ENCODE measurements at places on chromosomes 4 and X.

DNA sequence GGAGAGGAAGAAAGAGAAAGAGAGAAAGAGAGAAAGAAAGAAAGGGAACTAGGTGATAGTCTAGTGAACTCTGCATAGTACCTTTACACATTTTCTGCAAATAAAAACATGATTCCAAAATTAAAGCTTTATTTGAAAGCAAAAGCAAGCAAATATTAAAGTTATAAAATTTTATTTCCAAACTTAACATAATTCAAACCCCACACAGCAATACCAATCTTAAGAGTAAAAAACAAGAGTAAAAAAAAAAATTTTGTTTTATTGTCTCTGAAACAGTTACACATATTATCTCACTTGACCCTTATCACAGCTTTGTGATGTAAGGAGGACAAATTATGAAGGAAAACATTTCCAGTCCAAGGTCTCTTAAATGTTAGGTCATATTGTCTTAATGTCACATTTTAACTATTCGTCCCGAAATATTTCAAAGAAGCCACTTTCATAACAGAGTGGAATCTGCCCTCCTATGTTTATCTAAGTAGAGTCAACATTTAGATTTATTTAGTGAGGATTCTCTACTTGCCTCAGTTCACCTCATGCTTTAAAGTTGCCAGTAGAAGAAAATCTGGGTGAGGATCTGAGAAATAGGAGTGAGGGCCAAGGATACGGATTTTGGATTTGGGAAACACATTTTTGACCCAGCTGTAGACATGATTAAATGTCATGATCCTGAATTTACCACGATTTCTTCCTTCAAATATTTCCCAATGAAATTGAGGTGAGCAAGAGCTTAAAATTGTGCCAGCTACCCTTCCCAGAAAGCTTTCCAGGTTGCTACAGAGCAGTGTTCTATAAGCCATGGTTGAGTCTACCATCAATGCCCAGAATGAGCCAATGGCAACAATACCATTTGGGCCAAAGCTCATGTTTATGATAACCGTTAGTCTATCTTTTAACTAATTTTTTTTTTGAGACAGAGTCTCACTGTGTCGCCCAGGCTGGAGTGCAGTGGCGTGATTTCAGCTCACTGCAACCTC lies 7.5 kb upstream of the FGA start:
- no peak for DNase-seq

DNA sequence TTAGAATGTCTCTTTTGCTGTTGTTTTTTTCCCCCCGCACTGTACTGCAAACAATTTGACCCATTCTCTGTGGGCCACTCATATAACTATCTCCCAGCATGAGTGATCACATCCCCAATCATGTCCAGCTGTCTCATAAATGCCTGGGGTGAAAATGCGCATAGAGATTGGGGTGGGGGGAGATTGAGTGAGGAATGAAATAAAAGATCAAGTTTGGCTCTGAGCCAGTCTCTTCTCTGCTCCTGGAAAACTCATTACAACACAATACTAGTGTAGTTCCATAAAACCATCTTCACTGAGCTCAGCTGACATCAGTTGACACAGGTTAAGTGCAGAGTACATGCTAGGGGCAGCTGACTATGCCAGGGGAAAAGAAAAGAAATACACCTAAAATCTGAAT lies 96.9 kb downstream of the EGF start:
- no peak for DNase-seq

DNA sequence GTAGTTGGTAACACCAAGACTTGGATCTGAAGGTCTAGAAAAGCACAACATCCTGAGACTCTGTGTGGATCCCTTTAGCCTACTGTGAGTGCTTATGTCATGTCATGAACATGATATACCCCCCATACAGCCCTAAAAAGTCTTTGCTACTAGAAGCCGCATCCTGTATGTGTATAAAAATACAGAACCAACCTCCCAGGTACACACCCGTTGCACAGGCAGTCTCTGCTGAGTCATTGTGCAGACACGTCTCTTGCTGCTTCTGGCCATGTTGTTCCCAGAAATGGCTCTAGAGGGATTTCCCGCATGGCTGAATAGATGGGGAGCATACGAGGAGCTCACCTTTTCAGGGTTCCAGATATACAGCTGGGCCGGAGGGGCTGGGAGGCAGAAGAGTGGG lies 93.3 kb downstream of the MAMLD1 start:
- no peak for DNase-seq

GRCh38 chr4:128376958-128377357 lies 89.3 kb upstream of the PGRMC2 start:
- DNase-seq = no peak

- DNase-seq = no peak
Observed at GRCh38 chr4:2852481-2852921, 8.9 kb downstream of the ADD1 start.

DNA sequence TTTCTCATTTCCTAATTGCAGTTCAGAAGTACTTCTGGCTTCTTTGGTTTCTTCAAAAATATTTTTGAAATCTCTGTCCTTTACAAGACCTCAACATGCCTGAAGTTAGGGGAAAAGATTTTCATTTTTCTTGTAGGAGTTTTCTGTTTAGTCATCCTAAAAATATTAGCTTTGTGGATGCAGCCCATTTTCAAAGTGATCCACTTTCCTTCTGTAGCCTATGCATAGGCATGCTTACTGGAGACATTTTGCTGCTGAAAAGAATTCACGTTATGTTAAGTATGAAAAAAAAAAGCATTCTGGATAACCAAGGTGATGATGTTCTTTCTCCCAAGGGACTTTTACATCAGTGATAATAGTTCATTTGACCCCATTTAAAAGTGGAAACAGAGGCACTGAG lies 245.6 kb downstream of the THOC2 start:
- peak; percentile 18 for DNase-seq

- no peak for DNase-seq
Observed at GRCh38 chr4:151952137-151952536, 191.3 kb upstream of the GATB start.

DNA sequence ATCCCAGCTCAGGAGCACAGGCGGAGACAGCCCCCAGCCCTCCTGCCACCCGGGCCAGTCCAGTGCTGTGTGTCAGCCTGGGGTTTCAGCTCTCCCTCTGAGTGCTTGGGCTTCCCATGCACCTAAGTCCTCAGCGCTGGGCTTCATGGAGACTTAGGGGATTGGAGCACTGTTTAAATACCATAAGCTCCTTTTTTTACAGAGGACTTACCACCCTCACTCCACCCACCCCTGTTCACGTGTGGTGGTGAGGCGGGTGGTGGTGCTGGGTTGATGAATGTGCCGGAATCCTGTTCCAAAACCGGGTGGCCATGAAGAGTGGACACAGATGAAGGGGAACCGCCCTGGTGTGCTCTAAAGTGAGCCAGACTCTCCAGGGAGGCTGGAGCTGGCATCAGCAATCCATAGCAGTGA lies 66.9 kb downstream of the PSAPL1 start:
- no peak for DNase-seq

DNA sequence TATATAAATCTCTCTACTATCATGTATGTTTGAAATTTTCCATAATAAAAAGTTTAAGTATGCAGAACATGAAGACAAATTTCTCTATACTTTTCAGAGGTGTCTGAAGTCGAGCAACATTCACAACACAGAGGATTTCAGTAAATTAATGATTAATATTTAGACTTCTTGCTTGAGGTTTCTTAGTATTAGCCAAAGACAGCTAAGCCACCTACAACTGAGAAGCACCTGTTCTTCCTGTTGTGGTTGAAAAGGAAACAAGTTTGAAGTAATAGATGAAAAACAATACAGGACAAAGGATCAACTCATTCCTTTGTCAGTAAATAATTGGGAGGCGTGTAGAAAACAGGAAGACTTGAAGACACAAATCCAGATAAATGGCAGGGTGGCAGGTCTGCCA lies 21.1 kb downstream of the SCML1 start:
- no peak for DNase-seq

DNA sequence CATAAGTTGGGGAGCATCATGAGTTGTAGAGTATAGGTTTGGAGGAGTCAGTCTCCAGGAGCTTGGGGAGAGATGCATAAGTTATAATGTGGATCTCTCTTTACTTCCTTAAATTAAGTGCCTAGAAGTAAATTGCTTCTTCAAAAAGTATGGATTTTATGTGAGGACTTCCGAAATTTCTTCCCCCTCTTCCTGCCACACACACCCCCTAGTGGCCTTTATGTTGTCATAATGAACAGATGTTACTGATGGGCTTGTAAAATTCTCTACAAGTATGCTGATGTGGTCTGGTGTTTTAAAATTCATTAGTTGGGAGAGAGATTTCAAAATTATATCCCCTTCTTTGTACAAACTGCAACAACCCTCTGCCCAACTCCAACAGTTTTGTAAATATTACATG lies 2.3 kb upstream of the METTL14 start:
- DNase-seq = peak; percentile 62

GRCh38 chr4:87853108-87853507 lies 20.3 kb downstream of the MEPE start:
- peak; percentile 52 for DNase-seq

DNA sequence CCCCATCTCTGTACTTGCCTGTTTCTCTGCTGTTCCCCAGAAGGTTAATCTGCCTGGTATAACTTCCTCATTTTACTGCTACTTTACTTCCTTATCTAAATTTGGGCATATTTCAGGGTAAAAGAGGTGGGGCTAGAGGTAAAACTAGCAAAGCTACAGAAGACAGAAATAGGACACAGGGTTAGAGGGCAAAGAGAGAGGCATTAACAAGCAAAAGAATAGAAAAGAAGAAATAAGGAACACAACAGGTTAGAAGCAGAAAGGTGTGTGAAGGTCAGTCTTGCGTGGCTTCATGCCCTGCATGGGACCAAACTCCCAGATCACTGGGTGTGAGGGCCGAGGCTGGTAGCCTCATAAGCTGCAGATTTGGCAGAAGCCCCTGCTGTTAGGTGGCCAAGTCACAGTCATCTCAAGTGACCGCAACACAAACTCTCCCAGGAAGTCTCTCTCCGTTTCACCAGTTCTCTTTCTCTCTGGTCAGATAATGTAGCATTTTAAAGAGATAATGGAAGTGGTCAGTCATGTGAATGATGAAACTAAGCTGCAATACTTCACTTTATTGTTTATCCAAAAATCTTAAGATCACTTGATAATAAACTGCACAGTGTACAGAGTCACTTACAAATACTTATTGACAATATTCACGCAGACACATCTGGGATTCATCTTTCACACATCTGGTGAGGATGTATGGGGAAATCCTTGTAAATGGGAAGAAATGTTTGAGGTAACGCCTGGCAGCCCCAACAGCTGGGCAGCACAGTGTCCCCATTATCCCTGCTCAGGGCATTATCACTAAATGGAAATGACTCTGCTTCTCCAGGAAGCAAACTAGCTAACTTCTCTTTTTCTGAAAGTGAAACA lies 16.4 kb downstream of the TMEM154 start:
- no peak for DNase-seq

DNA sequence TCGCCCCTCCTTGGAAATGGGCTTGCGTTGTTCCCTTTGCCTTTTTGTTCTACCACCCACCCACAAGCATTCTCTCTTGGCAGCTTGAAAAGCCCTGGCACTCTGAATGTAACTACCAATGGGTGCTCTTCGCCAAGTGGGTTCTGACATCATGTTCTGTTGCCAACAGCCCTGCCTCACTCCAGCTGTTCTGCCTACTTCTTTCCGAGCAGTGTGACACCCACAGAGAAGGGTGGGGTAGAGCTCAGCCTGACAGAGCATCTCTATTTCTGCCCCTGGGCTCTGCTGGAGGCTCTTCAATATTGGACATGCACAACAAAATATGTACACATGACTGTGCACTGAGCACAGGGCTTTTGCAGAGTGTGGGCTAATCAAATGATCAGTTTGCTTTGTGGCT lies 15.6 kb upstream of the EXOSC9 start:
- DNase-seq = peak; percentile 48

DNA sequence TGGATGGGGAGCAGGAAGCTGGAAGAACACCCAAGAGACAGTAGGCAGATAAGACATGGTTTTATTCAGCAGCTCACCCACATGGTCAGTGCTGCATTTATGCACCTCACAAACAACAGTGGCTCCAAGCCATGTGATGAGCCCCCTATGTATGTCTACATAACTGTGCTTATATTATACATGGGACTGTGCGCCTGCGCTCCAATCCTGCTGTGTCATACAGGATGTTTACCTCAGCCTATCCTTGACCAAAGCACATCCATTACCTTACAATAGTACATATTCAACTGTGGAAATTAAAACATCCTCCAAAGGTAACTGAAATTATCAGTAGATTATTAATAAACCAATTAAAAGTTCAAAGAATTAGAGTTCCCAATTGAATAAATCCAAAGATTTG lies 44.1 kb upstream of the SGMS2 start:
- no peak for DNase-seq

- DNase-seq = no peak
Observed at GRCh38 chr4:98480535-98480934, 177.9 kb downstream of the TSPAN5 start.

GRCh38 chrX:47283015-47283771 lies 50.4 kb downstream of the USP11 start:
- DNase-seq = no peak

- no peak for DNase-seq
Observed at GRCh38 chr4:184940500-184940899, 77.8 kb upstream of the HELT start.

GRCh38 chr4:41303372-41304118 lies 46.8 kb downstream of the UCHL1 start:
- no peak for DNase-seq

GRCh38 chr4:8828869-8829268 lies 42.8 kb downstream of the HMX1 start:
- no peak for DNase-seq

GRCh38 chr4:47525154-47525819 lies 40.2 kb downstream of the ATP10D start:
- DNase-seq = peak; percentile 68

- no peak for DNase-seq
Observed at GRCh38 chr4:73608689-73609594, 11.3 kb downstream of the RASSF6 start.

- DNase-seq = no peak
Observed at GRCh38 chr4:31130930-31131329, 410.8 kb downstream of the PCDH7 start.

DNA sequence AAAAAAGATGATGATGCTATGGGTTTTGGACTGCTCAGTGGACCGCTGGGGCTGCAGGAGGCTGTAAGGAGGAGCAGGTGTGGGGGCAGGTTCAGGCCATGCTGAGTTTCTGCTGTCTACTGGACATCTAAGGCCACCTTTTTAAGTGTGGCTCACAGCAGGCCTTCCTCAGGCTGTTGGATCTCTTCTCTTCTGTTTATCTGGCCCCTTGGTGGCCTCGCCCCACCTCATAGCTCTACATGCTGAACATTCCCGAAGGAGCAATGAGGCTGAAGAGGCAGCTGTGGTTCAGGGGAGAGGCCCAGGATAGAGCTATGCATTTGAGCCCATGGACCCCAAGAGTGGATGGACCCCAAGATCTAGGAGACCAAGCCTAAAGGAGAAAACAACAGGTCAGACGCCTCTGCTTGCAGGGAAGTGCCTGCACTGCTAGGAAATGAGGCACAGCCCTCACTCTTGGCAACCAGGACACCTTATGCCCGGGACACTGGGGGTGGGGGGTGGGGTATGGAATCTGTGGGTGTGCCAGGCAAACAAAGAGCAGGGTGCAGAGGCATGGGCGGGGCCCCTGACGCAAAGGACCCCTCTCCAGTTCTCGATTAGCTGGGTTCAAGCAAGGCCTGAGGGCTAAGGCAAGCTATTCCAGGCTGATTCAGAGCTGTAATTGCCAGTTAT lies 168.9 kb downstream of the BCOR start:
- no peak for DNase-seq

- no peak for DNase-seq
Observed at GRCh38 chrX:63361494-63361893, 10.4 kb upstream of the SPIN4 start.
